ENCODE measurements at places on chromosomes 16 and 17.

DNA sequence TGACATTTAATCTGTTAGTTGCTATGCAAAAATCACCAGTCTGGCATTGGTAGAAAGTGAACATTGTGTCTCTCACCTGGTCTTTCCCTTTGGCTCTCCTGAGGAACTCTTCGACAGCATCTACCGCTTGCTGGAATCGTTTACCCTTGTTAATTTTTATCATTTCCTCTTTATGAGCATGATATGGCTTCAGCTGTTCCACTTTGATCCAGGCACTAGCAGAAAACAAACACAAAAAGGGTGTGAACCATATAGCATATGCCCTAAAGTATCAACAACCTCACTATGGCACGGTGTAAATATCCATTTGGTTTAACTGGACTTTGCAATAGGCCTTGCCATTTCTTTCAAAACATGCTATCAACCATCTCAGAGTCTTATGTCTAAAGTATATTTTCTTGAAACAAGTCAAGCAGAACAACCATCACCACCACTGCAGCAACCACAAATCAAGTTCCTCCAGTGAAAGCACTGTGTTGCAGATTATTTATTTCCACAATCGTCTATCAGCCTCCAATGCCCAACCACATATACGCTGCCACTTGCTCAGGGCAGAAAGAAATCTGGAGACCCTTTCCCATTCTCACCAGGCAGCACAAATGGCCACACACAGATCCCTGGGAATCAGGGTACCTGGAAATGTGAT is 14.3 kb downstream of the GLYR1 start:
- DNase-seq = no peak

- no peak for DNase-seq
Measured at GRCh38 chr17:79039886-79040285, 15.9 kb downstream of the C1QTNF1 start.

GRCh38 chr16:8855051-8855786 is 13.6 kb downstream of the CARHSP1 start:
- DNase-seq = no peak

DNA sequence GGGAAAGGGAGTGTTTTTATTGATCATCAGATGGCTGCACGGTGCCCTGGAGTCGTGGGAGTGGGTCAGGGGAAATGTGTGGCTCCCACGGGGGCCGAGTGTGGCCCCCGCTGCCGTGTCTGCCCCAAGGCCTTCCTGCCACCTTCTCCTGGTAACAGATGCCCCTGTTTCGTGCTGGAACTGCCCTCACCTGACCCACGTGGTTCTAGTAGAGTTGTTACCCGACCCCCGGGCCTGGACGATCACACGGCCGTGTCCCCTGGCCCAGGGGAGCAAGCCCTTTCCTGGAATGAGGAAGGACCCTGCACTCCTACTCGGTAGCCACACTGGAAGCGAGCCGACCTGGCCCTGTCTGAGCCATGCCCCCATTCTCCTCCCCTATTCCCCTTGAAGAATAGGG is 37.6 kb downstream of the ACTG1 start:
- DNase-seq = no peak

GRCh38 chr17:35709874-35710273 is 21.6 kb upstream of the RASL10B start:
- no peak for DNase-seq

DNA sequence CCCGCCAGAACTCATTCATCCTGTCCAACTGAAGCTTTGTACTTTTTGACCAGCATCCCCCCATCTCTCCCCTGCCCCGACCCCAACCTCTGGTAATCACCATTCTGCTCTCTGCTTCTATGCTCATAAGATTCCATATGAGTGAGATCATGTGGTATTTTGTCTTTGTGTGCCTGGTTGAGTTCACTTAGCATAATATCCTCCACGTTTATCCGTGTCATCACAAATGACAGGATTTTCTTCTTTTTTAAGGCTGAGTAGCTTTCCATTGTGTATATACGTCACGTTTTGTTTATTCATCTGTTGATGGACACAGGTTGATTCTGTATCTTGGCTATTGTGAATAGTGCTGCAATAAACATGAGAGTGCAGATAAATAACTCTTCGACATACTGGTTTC is 278.9 kb downstream of the SNX29 start:
- no peak for DNase-seq

DNA sequence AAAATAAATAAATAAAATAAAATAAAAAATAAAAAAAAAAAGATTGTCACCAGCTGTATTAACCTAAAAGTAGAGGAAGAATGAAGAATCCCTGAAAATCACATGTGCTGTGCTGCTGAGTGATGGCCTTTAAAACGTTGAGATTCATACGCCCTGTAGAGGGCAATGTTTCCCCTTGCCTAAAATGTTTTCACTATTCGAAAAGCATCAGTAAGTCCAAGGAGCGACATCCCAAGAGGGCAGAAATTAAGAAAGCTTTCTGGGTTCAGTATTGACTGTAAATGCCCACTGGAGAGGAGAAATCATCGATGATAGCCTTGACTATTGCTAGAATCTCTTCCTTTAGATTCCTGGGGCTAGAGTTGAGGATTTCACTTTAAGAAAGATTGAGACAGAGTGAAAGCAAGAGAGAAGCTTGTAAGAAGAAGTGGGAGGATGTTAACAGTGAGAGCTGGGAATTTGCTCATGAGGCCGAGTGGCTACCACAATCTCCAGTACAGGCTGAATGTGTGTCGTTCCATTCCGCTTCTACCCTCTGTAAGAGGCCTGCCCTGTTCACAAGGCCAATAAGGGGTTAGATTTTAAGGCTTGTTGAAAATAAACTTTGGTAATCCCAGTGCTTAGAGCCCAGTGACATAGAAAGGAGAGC is 170.8 kb upstream of the FAM20A start:
- no peak for DNase-seq

GRCh38 chr16:87832741-87833502 is 36.4 kb downstream of the SLC7A5 start:
- DNase-seq = no peak

DNA sequence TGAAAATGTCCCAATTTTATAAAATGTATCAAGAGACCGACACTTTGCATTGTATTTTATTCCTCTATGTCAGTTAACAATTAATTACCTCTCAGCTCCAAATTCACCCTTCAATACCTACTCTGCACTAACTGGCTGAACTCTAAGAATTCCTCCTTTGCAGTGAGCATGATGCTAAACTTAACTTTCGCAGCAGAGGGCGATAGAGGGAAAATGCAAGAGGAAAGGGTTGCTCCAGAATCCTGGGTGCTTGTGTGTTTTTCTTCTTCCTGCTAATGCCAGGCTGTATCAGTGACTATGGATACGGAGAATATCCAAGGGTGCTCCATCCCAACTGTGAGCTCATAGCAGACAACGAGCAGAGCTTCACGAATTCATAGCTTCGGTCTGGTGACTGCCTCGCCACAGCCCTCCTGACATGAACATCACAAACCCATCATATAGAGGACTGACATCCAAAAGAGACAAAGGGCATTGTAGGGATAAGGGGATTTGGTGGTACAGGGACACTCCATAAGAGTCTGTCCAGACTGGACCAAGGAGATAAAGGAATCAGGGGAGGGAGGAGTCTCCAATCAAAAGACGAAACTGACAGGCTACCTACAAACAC is 172.9 kb downstream of the STX8 start:
- peak; percentile 5 for DNase-seq

- no peak for DNase-seq
Measured at GRCh38 chr17:279776-280175, 72.8 kb downstream of the RPH3AL start.

GRCh38 chr16:53895851-53896250 is 191.9 kb downstream of the FTO start:
- DNase-seq = no peak

DNA sequence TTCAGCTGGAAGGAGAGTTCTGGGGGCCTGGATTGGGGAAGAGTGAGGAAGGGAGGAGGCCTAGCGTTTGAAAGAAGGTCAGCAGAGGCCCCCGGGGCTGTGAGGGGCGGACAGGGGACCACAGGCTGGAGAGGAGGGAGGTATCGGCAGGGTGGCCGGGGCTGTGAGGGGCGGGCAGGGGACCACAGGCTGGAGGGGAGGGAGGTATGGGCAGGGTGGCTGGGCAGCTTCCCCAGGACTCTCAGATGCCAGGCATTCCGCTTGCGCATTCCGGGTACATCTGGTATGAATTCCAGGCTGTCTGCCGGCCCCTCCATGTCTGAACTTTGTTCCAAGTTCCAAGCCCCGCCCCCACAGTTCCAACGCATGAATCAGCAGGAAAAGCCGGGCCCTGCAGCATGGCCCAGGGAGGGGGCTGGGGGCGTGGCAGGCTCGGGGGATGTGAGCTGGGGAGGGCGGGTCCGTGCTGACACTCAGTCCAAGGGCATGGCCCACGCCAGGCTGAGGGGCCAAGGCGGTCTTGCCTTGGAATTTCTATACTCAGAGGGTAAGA is 4.3 kb upstream of the TLCD2 start:
- no peak for DNase-seq

DNA sequence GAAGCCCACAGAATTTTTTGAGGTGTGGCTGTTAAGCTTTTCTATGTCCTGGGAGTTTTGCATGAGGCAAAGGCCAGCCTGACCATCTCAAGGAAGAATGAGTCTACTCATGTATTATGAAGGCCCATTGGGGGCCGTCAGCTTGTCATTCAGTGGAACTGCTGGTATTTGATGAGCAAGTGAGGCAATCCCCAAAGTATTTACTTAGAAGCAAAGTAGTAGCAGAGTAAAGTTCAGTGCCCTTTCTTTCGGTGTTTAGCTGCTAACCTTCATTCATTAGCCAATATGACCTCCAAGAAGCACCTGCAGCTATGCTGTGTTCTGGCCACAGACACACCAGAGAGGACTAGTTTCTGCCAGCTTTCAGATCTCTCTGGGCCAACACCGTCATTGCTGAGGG is 80.2 kb downstream of the RPA1 start:
- DNase-seq = no peak

- no peak for DNase-seq
Measured at GRCh38 chr16:85918436-85918835, 19.5 kb downstream of the IRF8 start.

GRCh38 chr17:36482611-36483504 is 3.6 kb upstream of the ZNHIT3 start:
- peak; percentile 84 for DNase-seq

DNA sequence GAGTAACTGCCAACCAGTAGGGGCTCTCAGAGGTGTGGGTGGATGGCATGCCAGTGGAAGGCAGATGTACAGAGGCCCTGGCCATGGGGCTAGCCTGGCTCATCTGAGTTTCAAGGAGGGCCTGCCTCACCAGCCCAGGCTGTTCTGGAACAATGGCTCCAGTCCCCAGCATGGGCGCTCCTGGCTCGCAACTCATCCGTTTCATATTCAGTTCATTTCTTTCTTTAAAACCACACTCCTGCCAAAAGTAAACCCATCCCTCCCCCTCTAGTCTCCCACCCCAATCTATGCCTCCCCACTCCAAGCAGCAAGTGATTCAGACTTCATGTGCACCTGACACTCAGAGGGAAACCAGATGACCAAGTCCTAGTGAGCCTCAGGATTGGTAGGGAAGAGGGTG is 2.4 kb downstream of the CCL13 start:
- no peak for DNase-seq

DNA sequence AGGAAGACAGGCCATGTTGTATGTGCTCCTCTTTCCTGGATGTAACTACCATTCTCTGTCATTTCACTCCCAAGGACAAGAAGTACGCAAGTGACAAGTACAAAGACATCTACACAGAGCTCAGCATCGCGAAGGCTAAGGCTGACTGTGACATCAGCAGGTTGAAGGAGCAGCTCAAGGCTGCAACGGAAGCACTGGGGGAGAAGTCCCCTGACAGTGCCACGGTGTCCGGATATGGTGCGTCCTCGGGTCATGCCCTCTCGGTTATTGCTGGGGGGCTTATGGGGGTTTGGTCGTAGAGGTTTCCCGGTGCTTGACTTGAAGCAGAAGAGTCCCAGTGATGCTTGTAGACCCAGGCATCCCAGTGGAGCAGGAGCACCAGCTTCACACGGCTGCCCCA is 29.0 kb downstream of the PLD6 start:
- DNase-seq = no peak

DNA sequence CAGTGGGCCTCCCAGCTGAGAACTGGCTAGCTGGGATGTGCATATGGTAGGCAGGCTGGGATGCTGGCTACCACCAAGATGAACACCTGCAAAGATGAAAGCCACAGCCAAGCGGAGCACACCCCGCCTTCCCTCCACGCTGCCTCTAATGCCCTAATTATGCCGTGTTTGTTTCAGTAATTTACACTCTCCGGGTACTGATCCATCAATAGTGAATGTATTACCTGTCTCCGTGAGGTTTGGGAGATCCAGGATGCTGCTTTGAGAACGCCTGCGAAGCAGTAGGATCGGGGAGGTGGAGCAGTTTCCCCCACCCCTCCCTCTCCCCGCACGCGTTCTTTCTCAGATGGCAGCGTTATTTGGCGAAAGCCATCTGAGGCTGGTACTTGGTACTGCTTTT is 28.9 kb upstream of the GSE1 start:
- no peak for DNase-seq

DNA sequence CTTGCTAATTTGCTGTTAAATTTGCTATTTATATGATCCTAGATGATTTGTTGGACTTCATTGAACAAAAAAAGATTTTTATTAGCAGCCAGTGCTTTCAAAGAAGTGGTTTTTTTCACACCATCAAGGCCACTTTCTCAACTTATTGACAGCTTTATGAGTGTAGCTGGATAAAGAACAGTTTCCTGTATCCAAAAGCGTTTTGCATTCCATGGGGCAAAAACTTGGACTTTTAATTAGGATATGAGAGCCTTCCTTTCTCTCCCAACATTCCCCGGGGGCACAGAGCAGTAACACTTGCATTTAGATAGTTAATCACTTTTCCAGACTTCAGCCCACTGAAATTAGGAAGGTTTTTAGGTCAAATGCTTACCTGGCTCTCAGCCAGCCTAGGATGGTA is 177.1 kb upstream of the ELAC2 start:
- DNase-seq = no peak

DNA sequence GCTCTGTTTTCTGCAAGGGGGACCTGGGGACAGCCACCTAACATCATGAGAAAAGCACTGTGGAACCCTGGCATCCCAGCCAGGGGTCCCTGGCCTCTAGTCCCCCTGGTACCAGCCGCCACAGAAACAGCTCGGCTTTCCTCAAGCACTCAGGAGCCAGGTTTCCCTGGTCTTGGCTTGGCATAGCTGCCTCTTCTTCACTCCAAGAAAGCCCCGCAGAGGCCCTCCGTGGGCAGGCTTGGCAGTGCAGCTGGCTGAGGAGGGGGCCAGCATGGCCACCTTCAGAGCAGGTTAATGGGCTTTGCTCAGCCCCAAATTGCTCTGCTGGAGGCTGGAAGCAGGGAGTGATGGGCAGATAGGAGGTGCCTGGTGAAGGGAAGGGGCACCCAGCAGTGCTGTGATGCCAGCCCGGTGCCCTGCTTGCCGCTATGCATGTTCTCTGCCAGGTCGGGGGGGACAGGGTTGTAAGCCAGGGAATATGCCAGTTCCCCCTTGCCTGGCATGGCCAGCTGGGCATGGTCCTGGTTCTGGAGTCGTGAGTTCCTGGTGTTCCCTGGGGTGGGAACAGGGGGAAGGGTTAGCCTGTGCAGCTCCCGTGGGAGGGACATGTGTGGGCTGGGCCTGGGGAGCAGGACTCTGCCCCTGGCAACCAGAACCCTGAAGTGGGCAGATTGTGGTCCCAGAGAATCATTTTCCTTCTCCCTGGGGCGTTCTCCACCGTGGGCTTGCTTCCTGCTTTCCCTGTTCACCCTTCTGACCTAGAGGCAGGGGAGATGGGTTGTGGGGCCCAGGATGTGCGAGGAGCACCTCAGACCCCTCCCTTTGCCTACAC is 3.2 kb downstream of the ANKRD13B start:
- no peak for DNase-seq

GRCh38 chr17:63082952-63083351 is 116.9 kb downstream of the TANC2 start:
- DNase-seq = no peak

GRCh38 chr16:47035436-47035835 is 62.0 kb upstream of the DNAJA2 start:
- DNase-seq = no peak

All from T-helper 2 cell treated with Interferon-gamma antibody and Interleukin-4, amounts not matched to agents 5 μg/mL and 100 μg/mL, for 36 hours (primary cell).